SK-N-SH (cell line): ENCODE measurements at places on chromosomes 2 and 18.
A peak's percentile ranks its signal among the peaks of the same experiment; 100 is the strongest.

GRCh38 chr18:27206411-27206810 is 21.3 kb upstream of the CHST9 start:
- no peak for DNase-seq

GRCh38 chr2:57563015-57563414 is 483.6 kb upstream of the VRK2 start:
- DNase-seq = no peak

- no peak for DNase-seq
Observed at GRCh38 chr2:40155728-40156127, 296.2 kb downstream of the SLC8A1 start.

- DNase-seq = no peak
Observed at GRCh38 chr2:237575869-237576862, 9.8 kb downstream of the PRLH start.

DNA sequence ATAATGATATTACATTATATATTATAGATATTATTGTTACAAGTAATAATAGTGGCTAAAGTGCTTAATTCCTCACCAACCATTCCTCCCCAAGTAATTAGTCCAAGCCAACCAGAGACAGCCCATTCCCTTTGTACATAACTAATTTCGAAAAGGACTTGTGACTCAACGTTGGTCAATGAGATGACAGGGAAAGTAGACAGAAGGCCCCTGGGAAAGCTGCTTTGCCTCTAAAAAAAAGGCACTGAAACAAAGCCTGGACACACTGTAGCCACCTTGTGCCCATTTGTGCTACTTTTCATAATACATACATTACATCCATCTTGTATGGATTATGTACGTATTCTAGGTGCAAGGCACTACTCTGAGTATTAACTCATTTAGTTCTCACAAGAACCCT is 28.8 kb downstream of the COLEC12 start:
- DNase-seq = no peak

DNA sequence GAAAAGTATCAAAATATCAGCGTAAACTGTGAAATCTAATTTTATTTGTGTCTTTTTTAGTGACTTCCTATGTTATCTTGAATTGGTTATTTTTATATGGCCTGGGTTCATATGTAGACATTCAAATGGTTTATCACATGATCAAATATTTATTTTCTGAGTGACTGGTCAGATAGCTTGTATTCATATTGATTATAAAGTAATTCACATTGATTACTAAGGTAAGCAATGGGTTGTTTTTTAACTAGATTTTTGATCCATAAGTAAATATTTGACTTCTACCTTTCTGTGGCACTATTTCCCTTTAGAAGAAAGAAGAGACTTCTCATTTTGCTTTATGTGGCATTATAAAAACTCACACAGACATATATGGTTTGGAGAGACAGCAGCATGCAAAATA is 260.5 kb downstream of the TCF4 start:
- DNase-seq = no peak

- no peak for DNase-seq
Observed at GRCh38 chr2:45524016-45524415, 87.1 kb downstream of the SRBD1 start.

DNA sequence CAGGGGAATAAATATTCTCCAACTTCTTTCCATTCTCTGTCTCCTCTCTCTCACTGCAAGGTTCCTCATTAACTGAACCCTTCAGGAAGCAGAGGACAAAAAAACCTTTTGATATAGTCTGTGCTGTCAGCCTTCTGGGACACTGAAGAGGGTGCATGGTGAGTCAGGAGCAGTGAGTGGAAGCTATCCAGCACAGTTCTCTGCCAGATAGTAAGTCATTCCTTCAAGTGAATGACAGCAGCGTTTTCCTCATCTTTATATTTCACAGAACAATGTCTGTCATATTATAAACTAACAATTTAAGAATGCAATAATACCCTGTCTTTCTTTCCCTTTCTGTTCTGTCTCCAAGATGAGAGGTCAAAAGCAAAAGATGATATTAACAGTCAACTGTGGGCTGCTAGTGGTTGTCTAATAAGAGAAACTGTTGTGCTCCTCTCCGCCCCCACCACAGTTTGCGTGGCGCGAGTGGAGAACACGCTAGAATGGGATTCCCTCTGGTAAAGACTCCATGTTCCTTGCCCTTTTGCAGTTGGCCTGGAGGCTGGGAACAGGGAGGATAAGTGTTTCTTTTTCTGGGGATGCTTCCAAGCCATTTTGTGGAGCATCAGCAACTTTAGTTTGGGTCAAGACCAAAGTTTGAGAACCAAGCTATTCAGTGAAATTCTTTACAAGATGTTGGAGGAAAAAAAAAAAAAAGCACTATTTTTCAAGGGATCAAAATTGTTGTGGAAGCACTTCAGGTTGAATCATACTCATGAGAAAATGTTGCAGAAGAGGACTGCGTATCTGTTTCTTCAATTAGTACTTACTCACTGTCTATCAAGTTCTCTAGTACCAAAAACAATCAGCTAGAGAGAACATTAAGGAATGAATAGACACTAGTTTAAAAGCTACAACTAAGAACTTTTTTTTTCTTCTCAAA is 430.2 kb downstream of the SETBP1 start:
- no peak for DNase-seq

- no peak for DNase-seq
Observed at GRCh38 chr2:221779614-221780067, 207.5 kb upstream of the EPHA4 start.

DNA sequence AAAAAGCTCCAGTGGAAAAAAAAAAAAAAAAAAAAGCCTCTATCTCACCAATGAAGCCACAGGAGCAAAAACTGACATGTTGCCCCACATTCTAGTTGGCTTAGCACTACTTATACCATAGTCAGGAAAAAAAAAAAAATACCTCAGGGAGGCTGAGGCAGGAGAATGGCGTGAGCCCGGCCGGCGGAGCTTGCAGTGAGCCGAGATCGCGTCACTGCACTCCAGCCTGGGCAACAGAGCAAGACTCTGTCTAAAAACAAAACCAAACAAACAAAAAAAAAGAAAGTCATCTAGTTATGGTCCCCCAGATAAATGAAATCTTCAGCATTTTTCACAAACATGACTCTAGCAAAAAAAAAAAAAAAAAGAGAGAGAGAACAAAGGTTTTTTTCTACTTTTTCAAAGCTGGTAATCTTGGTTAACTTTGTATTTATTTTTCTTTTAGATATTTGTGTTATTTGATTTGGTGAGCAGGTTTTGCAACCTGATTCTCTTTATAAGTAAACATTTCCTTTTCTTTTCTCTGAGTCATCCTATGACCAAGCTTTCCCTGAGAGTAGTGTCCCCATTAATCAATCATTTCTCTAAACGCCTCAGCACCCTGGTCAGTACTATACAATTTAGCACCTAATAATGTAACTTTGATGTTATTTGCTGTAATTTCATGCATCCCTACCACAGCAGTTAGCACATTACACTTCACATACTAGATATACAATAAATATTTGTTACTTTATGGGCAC is 273.7 kb upstream of the PIK3C3 start:
- DNase-seq = no peak

- no peak for DNase-seq
Observed at GRCh38 chr2:193199322-193199721, 1004.6 kb upstream of the TMEFF2 start.

- peak; percentile 78 for DNase-seq
Observed at GRCh38 chr2:235135990-235136561, 184.3 kb downstream of the SH3BP4 start.

GRCh38 chr18:13562494-13563029 is 163.8 kb downstream of the FAM210A start:
- no peak for DNase-seq

DNA sequence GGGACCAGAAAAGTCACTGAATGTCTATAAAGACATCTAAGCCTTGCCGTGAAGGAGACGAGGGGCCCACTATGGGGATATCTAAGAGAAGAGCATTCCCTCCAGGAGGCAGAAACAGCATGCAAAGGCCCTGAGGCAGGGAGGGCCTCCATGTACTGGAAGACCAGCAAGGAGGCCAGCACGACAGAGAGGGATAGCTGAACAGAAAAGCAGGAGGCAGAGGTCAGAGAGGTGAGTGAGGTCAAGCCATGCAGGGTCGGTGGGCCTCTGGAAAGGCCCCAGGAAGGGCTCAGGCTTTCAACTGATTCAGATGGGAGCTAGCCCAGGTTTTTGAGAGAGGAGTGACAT is 5.7 kb downstream of the TRABD2A start:
- DNase-seq = no peak

- DNase-seq = no peak
Observed at GRCh38 chr2:49129034-49129433, 25.3 kb downstream of the FSHR start.

- DNase-seq = peak; percentile 89
Observed at GRCh38 chr2:130836501-130837174, at the start of gene ARHGEF4. ARHGEF4 (plus strand) TSS chr2:130836914; CDS start chr2:130836954, 40 bp downstream.

GRCh38 chr2:127098711-127099110 is 8.2 kb downstream of the BIN1 start:
- DNase-seq = peak; percentile 68

DNA sequence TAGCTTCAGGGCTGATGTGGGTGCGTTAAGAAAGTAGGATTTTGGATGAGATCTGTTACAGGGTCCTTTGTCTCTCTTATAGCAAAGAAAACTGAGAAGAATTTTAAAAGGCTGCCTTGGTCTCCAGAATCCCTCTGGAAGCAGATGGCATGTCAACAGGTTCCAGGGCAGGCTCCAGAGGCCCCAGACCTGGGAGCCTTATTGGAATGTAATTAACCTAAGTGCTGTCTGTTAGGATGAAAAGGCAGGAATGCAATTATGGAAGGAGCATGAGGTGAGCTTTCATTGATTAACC is 97.2 kb upstream of the PKDCC start:
- DNase-seq = no peak

DNA sequence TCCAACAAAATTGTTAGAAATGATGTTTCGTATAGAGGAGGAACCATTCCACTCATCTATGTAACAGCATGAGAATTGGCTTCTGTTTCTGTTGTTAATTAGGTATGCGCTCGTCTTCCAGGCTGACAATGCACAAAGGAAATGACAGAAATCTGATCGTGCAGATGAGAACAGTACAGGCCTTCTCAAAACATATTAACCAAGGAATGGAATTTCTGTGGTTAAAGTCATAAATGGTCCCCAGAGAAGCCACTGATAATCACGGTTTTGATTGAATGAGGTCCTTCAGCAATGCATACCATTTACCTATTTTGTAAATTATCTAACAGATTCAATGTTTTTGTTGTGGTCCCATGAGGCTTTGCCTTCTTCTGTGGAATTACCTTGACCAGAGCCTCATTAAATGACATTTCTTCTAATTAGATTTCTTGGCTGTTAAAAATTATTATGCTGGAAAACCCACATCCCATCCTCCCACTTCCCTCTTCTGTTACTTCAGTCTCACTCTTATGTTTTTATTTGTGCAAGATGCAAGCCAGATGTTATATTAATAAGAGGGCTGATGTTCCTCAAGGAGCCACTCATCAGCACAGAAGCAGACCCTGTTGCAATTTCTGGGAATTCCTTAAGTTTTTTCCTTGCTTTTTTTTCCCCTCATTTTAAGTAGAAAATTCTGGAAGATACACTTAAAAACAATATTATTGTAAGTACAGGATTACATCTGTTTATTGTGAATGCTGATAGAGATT is 395.8 kb downstream of the PID1 start:
- no peak for DNase-seq

- DNase-seq = no peak
Observed at GRCh38 chr2:152693033-152693432, 24.2 kb downstream of the PRPF40A start.

DNA sequence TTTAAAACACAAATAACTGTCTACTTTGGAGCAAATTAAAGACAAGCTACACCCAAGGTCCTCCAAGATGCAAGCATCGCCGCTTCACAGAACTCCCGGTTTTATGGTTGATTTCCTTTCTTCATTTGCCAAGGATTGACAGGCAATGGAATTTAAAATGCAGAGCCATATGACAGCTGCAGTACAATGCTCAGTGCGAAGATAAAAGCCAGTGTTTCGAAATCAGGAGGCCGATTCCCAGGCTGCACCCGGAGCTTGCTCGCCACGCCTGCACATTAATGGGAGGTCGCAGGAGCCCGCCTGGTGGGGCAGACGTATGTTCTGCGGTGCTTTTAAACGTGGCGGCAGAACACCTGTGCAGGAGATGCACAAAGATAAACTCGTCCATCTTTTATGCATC is 727.6 kb upstream of the SOX11 start:
- DNase-seq = no peak

DNA sequence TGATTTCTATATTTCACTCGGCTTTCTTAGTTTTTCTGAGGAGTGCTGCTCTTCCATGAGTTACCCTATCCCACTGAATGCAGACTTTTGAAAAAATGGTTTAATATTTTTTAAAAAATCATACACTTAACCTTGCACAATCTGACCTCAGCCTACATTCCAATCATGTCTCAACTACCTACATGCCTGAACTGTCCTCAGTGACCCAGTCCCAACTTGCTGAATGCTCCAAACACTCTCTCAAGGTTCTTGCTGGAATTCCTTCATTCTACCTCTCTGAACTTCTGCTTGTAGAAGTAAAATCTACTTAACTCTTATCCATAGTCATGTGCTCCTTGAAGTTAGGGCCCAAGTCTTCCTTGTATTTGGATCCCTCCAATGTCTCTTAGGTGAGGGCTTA is 181.6 kb downstream of the XIRP2 start:
- DNase-seq = no peak
